ENCODE measurements at places on chromosomes 4 and X. TPM values are rescaled to one million over a fixed set of nuclear protein-coding genes. Genes with fewer than 3 reads are reported as not detected.

Gene CTAG2
- not detected for total RNA-seq

Gene TRO
- total RNA-seq = 2.7 TPM

- H3K27me3 ChIP-seq = no peaks in the 10 kb centered on the region
- no peak overlapping the region for H3K27ac ChIP-seq
- DNase-seq = no peak
- H3K4me1 ChIP-seq = peaks cover 13% of the 10 kb centered on the region
These were observed 15.2 kb downstream of the HSD17B11 start for GRCh38 chr4:87375719-87376291.

GRCh38 chr4:139330283-139330682 lies 28.0 kb upstream of the NDUFC1 start:
- H3K36me3 ChIP-seq = peaks cover 14% of the 10 kb centered on the region
- no peaks in the 10 kb centered on the region for H3K27me3 ChIP-seq
- H3K4me3 ChIP-seq = no peak overlapping the region
- no peak for DNase-seq

DNA sequence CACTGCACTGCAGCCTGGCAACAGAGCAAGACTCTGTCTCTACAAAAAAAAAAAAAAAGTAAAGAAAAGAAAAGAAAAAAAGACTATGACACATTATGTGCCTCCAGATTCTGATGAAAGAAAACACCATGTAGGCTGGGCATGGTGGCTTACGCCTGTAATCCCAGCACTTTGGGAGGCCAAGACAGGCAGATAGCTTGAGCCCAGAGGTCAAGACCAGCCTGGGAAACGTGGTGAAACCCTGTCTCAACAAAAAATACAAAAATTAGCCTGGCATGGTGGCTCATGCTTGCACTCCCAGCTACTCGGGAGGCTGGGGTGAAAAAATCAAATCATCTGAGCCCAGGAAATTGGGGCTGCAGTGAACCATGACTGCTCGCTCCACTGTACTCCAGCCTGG lies 19.4 kb downstream of the THOC2 start:
- no peaks in the 10 kb centered on the region for H3K4me1 ChIP-seq
- no peaks in the 10 kb centered on the region for H3K27me3 ChIP-seq
- H3K27ac ChIP-seq = no peak overlapping the region
- H3K36me3 ChIP-seq = no peaks in the 10 kb centered on the region
- H3K4me3 ChIP-seq = no peak overlapping the region

DNA sequence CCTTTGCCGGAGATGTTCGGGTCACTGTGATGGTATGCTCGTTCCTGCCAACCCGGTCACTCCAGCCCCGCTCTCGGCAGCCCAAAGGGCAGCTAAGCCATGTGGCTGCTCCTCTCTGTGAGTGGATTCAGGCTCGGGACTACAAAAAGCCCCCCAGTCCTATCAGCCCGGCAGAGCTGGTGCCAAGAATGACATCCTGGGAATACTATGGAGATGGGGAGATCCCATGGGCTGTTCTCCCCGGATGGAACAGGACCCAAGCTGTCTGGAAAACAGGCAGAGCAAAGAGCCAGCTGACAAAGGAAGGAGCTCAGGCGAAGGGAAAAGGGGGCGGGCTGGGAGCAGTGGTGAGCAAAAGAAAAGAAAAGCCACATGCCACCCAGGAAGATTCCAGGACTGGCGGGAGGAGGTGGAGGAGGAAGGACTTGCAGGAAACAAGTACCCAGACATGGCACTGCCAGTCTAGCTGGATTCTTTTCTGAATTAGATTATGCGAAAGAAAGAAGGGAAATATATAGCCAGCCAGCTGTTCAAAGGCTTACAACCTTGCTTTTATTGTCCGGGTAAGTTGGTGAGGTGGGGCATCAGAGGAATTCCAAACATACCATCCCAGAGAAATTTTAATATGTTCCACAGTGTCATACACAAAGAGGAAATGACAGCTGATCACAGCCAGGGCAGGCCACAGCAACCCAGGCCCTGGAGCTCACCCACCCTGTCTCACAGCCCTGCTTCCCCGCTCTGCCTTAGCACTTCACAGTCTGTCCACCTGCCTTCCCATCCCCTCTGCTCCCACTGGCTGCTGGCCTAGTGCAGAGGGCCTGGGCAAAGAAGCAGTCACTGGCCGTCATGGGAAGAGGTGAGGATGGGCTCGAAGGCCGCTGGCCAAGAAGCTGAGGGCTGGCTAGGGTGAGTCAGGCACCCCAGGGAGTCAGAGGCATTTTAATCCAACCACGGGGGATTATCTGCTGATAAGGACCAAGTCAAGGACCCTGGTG lies 3.4 kb downstream of the NDP start:
- DNase-seq = no peak
- no peak overlapping the region for H3K4me3 ChIP-seq
- no peaks in the 10 kb centered on the region for H3K36me3 ChIP-seq
- no peak overlapping the region for H3K27ac ChIP-seq
- no peaks in the 10 kb centered on the region for H3K4me1 ChIP-seq

Measured in lower lobe of right lung (tissue), 2 donors.